Spinal cord (tissue), 10 donors: ENCODE measurements at places on chromosomes 6 and 20. TPM values are rescaled to one million over a fixed set of nuclear protein-coding genes. Genes with fewer than 3 reads are reported as not detected.
A peak's percentile ranks its signal among the peaks of the same experiment; 100 is the strongest.

ULBP3 gene
- 5.6 TPM for polyA plus RNA-seq

DNA sequence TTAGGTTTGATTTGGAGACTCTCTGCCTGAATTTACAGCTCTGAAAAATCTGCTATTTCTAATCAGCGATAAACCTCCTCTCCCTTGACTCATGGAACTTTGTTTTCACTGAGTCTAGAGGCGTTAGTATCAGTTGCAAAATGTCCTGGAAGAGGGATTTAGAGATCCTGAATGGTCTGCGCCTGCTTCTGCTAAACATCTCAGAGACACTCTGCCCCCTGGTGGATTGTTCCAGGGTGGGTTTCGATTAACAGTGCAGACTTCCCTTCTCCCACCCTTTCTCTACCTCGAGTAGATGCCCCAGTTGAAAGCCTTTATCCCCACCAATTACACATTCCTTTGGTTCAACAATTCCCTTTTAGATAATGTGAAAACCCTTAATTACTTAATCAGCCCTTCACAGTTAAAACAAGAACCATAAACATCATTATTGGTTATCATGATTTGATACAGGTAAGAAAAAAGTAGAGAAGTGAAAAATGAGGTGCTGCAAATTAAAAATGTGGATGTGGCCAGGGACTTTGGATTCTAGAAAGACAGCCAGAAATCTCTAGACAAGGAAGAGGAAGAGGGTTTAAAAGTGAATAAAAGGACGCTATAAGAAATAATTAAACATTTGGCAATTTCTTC lies 5.5 kb downstream of the HTR1B start:
- DNase-seq = peak; percentile 94

DNA sequence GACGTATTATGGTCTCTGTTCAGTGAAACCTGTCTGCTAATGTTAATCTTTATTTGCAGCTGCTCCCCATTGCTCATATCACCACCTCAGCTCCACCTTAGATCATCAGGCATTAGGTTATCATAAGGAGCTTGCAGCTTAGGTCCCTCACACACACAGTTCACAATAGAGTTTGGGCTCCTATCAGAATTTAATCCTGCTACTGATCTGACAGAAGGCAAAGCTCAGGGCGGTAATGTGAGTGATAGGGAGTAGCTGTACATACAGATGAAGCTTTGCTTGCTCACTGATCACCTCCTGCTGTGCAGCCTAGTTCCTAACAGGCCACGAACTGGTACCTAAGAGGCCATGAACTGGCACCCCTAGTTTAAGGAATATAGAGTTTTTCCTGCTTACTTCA lies 989.7 kb downstream of the EYS start:
- DNase-seq = no peak

VWA7 gene
- 4.3 TPM for polyA plus RNA-seq

- peak; percentile 81 for DNase-seq
Measured at GRCh38 chr6:39228992-39229767, at the start of gene KCNK5. Gene KCNK5, minus strand, starts transcription at chr6:39229475. Its CDS starts 364 bp downstream, at chr6:39229111.

- DNase-seq = peak; percentile 98
Measured at GRCh38 chr20:5658912-5659345, 91.3 kb upstream of the SHLD1 start.

DNA sequence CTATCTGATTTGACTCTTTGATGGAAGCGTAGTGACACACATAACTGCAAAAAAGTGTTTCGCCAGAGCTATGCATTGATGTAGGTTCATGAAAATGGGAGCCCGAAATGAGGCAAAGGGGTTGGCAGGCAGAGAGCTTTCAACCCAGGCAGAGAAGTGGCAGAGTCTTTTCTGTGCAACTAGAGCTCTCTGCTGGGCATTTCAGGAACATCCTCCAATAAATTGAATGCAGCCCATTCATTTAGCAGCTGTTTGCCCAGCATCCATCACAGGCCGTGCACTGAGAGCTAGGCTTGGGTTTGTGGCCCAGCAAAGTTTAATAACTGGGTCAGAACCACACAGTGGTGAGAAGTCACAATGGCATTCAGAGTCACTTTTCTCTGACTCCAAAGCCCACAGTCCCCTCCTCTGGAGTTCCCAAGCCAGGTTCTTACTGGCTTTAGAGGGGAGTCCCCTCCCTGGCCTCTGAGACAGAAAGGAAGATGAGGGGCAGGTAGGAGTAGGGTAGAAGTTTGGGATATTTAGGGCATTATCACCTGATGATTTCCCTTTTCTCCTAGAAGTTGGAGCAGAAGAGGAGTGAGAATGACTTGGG lies 31.8 kb upstream of the ELMO2 start:
- peak; percentile 64 for DNase-seq

- DNase-seq = no peak
Measured at GRCh38 chr6:89736893-89737292, 82.7 kb downstream of the MDN1 start.

CST7 gene
- not detected for polyA plus RNA-seq

NKX2-4 gene
- polyA plus RNA-seq = not detected

DNA sequence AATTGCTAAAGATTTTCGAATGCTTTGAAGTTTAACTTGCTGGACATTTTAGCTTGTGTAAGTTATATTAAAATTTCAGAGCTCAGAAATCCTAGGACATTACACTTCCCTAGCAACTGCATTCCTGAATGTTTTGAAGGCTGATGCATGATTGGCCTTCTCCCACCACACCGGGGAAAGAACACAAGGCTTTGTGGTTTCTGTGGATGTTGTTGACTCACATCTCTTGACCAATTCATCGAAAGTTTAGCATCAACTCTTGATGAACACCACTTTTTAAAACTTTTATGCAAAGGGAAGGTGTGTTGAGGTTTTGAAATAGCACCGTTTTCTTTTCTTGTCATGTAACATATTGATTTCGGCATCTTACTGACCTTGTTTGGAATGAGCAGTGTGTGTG lies 81.1 kb downstream of the RIMS1 start:
- DNase-seq = no peak

MACROD2 gene
- polyA plus RNA-seq = 21.4 TPM
